ENCODE measurements at places on chromosomes 2 and 18.

- peak; percentile 69 for DNase-seq
These were observed 39.2 kb downstream of the ABCG8 start for GRCh38 chr2:43877782-43878464.

DNA sequence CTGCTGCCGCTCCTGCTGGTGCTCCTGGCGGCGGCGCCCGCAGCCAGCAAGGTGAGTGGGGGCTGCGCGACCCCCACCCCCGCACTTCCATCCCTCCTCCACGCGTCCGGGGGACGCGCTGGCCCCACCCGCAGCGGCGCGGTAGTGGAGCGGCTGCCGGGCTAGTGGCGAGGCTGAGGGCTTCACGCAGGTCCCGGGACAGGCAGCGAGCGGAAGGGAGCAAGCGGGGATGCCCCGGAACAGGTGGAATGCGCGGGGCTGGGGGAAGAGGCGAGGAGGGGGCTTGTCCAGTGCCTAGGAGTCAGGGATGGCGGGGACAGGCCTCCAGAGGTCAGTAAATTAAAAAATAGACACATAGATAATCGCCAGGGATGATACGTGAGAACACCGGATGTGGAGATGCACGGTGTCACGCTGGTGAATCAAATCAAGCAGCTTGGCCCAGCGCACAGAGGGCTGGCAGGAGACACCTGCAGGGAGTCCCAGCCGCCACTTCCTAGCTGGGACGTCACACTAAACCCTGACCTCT, 403 bp downstream of the COL4A3 start:
- no peak for DNase-seq

- no peak for DNase-seq
These were observed 14.5 kb upstream of the TTR start for GRCh38 chr18:31577195-31577594.

DNA sequence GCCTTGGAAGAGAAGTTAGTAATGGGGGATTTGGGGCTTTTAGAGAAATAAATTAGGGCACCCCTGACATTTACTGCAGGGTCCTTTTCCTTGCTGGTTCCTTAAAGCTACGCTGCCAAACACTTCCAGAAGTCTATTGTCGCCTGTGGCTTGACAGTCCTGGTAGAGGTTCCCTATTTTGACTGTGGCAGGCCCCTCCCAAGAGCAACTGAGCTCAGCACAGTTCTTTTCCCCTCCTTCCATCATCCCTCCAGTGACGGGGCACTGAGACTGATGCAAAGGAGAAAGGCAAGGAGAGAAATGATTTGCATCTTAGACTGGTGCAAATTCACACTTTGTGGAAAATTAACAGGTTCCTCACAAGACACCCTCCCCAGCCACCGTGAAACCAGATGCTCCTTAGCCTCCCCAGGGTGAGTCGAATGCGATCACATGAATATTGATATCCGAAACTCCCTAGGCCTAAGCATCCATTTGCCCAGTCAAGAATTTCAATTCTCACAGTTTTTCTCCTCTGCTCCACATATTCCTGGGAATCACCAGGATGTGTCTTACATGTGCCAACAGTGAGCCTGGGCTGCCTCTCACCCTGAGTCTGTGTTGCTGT, 45.4 kb downstream of the RABL2A start:
- DNase-seq, result no peak

- DNase-seq, result no peak
These were observed 182.2 kb upstream of the EPAS1 start for GRCh38 chr2:46114996-46115395.

GRCh38 chr2:239500574-239501550, 100.0 kb upstream of the HDAC4 start:
- no peak for DNase-seq

GRCh38 chr2:42996528-42996927, 204.1 kb upstream of the HAAO start:
- no peak for DNase-seq

GRCh38 chr18:11497585-11497984, 111.8 kb upstream of the SLC35G4 start:
- no peak for DNase-seq

DNA sequence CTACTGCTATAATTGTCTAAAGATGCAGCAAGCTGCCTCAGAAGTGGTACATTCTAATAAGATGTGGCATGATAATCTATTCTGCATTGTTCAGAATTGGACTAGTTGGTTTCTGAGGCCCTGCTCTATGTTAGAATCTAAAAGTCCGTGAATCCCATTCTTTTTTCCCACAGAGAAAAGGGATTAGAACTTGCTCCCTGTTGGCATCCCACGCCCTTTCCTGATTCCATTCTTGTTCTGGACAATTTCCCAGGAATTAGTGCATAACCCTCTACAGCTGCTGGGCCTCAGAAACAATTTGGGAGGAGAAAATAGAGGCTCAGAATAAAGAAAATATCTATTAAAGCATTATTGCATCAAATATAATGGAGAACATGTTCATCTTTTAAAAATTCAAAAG, 282.7 kb downstream of the NRXN1 start:
- DNase-seq, result no peak

- no peak for DNase-seq
These were observed 616.7 kb upstream of the ID2 start for GRCh38 chr2:8065191-8065590.

- DNase-seq, result no peak
These were observed 3.7 kb downstream of the ADNP2 start for GRCh38 chr18:80112624-80113248.

- no peak for DNase-seq
These were observed 10.6 kb upstream of the C2orf74 start for GRCh38 chr2:61151436-61151835.

DNA sequence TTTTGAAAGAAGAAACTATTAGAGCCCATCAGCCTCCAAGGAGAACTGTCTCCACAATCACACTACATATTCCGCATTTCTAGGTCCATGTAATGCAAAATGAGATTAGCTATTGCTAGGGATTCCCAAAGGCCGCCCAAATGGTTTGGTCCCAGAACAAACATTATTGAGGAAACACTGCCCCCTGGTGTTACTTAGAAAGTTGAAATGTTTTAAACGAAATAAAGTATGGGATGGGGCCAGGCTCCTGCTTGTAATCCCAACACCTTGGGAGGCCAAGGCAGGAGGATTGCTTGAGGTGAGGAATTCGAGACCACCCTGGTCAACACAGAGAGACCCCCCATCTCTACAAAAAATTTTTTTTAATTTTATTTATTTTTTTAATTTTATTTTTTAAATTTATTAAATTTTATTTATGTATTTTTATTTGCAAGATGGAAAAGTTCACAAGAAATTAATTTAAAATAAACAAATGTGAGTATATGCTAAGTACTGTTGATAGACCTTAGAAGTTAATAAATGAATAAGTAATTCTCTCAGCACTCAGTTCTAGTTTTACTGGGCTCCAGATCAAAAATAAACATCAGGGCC, 5.5 kb downstream of the NHEJ1 start:
- DNase-seq, result peak; percentile 39

DNA sequence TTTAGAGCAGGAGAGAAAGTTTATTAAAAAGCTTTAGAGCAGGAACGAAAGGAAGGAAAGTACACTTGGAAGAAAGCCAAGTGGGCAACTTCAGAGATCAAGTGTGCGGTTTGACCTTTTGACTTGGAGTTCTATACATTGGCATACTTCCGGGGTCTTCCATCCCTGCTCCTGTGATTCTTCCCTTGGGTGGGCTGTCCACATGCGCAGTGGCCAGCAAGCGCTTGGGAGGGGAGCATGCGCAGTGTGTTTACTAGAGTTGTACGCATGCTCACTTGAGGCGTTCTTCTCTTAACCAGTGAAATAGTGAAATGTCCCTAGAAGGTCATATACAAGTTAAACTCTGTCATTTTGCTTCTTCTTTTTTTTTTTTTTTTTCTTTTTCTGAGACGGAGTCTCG, 56.9 kb upstream of the ZNF532 start:
- DNase-seq, result no peak

- no peak for DNase-seq
These were observed 5.7 kb downstream of the GFPT1 start for GRCh38 chr2:69381337-69381737.

DNA sequence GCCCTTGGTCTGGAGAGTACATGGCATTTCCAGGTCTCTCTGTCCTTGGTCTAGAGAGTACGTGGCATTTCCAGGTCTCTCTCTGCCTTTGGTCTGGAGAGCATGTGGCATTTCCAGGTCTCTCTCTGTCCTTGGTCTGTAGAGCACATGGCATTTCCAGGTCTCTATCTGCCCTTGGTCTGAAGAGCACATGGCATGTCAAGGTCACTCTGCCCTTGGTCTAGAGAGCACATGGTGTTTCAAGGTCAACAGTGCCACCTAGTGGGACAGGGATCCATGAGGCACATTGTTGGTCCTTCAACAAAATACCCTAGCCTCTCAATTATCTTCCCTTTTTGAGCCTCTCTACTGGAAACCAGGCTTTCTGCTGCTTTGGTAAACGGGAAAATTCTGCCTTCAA, 250.2 kb downstream of the OTX1 start:
- no peak for DNase-seq

DNA sequence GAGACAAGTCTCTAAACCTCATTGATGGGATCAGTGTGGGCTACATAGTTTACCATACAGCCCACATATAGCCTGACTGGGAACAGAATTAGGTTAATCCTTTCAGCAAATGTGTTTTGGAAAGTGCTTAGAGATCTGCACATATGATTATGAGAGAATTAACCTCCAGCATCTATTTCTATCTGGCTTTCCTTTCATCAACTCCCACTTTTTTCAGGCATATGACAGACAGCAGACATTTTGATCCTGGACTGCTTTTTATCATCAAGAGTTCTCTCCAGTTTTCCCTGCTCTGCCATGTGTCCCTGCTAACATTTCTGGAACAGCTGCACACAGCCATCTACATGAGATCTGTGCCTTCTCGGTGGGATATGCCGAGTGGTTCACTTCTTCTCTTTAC, 139.5 kb upstream of the LRP1B start:
- no peak for DNase-seq

GRCh38 chr2:185475914-185476313, 262.7 kb upstream of the FSIP2 start:
- DNase-seq, result no peak

- no peak for DNase-seq
These were observed 133.2 kb downstream of the NCK2 start for GRCh38 chr2:105877945-105878344.

- DNase-seq, result peak; percentile 88
These were observed 38.9 kb upstream of the MGAT4A start for GRCh38 chr2:98769784-98770183.

GRCh38 chr2:23446916-23447315, 61.9 kb downstream of the KLHL29 start:
- DNase-seq, result no peak

- DNase-seq, result no peak
These were observed 81.7 kb downstream of the MGAT5 start for GRCh38 chr2:134335601-134336000.

DNA sequence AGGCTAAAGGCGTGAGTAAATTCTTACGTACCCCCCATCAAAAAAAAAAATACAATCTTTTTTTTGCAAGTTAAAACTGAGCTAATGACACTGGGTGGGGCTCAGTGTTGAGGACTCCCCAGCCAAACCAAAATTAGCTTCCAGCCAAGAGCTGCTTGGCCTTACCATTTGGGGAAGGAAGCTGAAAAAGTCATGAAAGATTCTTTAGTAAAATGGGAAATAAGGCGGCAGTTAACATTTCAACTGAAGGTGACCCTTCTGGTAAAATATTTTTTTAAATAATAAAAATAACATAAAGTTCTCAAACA, 16.4 kb downstream of the SMAD7 start:
- DNase-seq, result no peak

GRCh38 chr2:167769020-167769419, 478.4 kb downstream of the STK39 start:
- no peak for DNase-seq

GRCh38 chr2:65742977-65743376, 310.6 kb upstream of the SPRED2 start:
- DNase-seq, result no peak

DNA sequence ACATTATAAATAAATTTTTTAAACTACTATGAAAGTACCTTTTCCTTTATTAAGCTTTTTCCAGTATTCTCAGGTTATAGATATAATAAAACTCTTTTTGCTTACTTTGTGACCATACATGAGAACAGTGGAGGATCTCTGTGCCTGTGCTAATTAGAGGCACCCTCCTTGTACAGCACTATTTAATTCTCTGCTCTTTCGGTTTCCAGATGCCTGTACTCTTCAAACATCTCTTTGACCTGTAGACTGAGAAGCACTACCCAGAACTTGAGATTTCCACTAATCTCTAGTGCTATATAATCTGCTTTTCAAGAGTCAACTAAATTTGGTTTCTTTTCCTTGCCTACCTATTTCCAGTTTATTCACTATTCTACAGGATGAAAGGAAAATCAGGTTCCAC, 131.1 kb downstream of the GULP1 start:
- no peak for DNase-seq
